ENCODE measurements at places on chromosomes 5 and 9.

DNA sequence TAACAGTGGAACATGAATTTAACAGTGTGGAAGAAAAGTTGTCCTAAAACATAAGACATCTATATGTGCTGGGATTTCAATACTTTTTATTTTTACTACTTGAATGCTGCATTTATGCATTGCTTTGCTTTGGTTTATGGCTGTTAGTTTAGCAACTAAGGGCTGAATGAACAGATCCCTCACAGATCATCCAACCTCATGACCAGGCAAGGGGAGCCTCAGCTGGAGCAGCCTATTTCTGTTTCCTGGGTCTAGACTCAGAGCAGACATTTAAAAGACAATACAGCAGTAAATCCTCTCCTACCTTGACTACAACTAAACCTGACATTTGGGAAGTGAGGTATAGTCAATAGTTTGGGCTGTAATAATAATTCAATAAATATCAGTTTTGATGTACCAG lies 163.3 kb downstream of the AUH start:
- DNase-seq = no peak

- no peak for DNase-seq
Measured at GRCh38 chr9:130892477-130893304, 3.9 kb downstream of the QRFP start.

DNA sequence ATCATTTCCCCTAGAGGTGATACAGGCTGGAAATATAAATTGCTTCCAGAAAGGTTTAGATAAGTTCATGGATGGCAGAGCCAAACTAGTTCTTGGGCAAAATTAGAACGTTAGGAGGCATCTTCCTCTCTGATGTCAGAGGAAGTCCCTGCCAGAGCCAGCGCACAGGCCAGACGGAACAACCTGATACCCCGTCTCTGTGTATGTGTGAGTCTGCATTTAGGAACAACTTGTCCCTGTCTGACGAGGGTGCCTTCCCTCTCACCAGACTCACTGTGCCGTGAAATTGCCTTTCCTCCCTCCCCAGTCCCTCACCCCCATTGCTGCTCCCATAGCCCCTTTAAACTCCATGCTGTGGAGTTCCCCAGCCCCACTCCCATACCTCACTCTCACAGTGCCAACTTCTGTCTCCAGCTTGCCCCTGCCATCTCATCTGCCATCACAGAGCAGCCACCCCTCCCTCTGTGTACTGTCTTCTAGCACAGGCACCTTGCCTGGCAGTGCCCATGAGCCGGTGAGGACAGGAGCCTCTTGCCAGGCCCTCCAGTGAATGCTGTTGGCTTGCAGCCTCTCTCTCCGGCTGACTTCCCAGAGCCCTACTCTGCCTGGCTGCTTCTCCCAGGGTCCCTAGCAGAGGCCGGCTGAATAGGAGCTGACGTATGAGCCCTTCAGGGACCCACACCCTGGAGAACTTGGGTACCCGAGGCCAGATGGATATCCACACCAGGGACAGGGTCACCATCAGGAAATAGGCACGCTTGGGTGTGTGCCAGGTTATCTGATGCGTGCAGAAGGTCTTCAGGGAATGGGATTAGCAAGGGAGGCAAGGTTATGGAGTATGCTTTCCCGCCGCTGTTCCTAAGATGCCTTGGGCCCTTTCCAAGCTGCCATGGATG lies 26.7 kb downstream of the UNC5A start:
- DNase-seq = no peak

GRCh38 chr9:124869466-124869985 lies 7.6 kb downstream of the ARPC5L start:
- DNase-seq = no peak

DNA sequence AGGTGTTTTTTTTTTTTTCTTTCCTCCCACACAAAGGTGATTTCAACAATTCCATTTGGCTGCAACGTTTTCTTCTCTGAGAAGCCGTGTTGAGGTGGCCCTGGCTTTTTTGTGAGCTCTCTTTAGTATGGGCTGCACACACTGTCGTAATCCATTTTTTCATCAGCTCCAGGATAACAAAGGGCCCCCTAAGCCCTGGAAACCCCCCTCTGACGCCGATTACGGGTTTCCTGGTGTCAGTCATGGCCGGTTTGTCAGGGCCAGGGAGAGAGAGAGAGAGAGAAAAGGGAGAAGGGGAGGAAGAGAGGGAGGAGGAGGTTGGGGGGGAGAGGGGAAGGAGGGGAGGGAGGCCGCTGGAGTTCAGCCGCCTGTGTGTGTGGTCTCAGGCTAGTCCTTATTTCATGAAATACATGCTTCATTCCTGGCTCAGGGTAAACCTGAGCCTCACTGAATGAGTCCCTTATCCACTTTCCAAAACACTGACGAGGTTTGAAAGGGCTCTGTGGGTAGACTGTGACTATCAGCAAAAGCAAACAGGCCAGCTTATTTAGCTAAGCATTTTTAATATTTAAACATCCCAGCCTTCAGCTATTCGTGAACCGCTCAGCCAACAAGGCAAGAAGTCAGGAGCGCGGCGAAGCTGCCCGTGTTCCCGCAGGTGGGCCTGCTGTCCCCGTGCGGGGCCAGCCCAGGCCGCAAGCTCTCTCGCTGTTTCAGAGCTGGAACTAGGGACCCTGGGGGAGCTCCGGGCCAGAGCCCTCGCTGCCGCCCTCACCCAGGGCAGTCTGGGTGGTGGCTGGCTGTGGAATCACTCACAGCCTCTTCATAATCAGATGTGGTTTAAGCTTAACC lies 172.8 kb downstream of the ERCC6L2 start:
- no peak for DNase-seq

- DNase-seq = no peak
Measured at GRCh38 chr5:75042522-75042921, 9.8 kb downstream of the GCNT4 start.

DNA sequence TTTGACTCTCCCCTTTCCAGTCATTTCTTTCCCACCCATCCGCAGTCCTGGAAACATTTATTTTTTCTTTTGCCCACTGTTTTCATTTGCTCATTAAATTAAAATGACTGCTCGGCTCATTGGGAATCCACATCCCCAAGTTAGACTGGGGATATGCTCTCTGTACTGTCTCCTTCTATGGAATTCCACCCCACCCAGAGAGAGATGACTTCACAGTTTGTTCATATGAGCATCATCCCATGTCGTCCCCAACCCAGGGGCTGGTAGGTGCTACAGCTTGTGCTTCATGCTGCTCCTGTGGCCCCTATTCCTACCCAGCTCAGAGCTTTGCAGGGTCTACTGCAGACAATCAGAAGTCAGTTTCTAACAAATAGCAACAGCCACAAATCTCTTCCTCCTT lies 16.5 kb upstream of the RARS1 start:
- DNase-seq = no peak

- DNase-seq = no peak
Measured at GRCh38 chr9:739362-739761, 102.1 kb upstream of the DMRT1 start.

- no peak for DNase-seq
Measured at GRCh38 chr5:91166059-91166807, 216.9 kb downstream of the ARRDC3 start.

DNA sequence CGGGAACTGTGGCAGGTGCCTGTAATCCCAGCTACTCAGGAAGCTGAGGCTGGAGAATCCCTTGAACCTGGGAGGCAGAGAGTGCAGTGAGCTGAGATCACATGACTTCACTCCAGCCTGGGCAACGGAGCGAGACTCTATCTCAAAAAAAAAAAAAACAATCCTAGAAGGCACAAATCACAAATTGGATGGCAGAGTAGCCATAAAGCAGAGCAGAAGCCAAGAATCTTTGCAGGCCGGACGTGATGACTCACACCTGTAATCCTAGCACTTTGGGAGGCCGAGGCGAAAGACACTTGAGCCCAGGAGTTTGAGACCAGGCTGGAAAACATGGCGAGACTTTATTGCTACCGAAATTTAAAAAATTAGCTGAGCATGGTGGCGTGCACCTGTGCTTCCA lies 9.2 kb upstream of the FUBP3 start:
- DNase-seq = no peak

All from cortex of kidney (tissue), 1 donor.